Vagina (tissue), 2 donors: ENCODE measurements at places on chromosomes 1 and 21. TPM values are rescaled to one million over a fixed set of nuclear protein-coding genes. Genes with fewer than 3 reads are reported as not detected.

GRCh38 chr1:81233591-81233990 is 567.1 kb upstream of the ADGRL2 start:
- no peak overlapping the region for H3K4me3 ChIP-seq
- no peaks in the 10 kb centered on the region for H3K27me3 ChIP-seq
- H3K36me3 ChIP-seq = no peaks in the 10 kb centered on the region
- no peak overlapping the region for H3K27ac ChIP-seq
- DNase-seq = no peak
- peaks cover 14% of the 10 kb centered on the region for H3K4me1 ChIP-seq

GRCh38 chr1:18200136-18200717 is 92.6 kb downstream of the IGSF21 start:
- H3K36me3 ChIP-seq = no peaks in the 10 kb centered on the region
- no peak for DNase-seq
- H3K27me3 ChIP-seq = no peaks in the 10 kb centered on the region
- no peak overlapping the region for H3K27ac ChIP-seq
- H3K4me3 ChIP-seq = no peak overlapping the region

- H3K4me1 ChIP-seq = no peaks in the 10 kb centered on the region
- H3K27me3 ChIP-seq = no peaks in the 10 kb centered on the region
- no peak overlapping the region for H3K4me3 ChIP-seq
- H3K27ac ChIP-seq = no peak overlapping the region
- no peaks in the 10 kb centered on the region for H3K36me3 ChIP-seq
- no peak for DNase-seq
Measured at GRCh38 chr1:157496121-157496526, 56.2 kb downstream of the FCRL5 start.

GRCh38 chr1:178282949-178283367 is 189.1 kb downstream of the RASAL2 start:
- H3K4me3 ChIP-seq = no peak overlapping the region
- no peaks in the 10 kb centered on the region for H3K4me1 ChIP-seq
- H3K36me3 ChIP-seq = no peaks in the 10 kb centered on the region
- no peaks in the 10 kb centered on the region for H3K27me3 ChIP-seq

DNA sequence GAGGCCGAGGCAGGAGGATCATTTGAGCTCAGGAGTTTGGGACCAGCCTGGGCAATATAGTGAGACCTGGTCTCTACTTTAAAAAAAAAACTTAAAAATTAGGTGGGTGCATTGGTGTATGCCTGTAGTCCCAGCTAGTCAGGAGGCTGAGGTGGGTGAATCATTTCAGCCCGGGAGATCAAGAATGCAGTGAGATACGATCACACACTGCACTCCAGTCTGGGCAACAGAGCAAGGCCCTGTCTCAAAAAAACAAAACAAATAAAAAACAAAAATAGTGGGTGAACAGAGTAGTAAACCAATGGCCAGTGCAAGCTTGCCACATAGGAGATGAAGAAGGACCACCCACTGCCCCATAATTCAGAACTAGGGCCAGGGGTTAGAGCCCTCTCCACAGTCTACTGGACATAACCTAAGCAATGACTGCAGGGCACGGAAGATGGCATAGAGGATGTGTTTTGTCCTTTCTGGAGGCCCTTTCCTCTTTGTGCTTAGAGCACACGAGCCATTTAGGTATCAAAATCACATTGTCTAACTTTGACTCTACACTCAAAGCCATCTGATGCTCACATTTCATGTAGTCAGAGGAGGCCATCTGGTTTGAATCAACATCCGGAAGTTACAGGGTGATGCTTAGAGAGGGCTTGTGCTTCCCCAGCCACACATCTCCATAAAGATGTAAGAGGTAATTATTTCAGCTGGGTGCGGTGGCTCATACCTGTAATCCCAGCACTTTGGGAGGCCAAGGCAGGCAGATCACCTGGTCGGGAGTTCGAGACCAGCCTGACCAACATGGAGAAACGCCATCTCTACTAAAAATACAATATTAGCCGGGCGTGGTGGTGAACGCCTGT is 12.6 kb downstream of the CD2 start:
- H3K27ac ChIP-seq = no peak overlapping the region
- DNase-seq = no peak
- no peak overlapping the region for H3K4me3 ChIP-seq
- peaks cover 22% of the 10 kb centered on the region for H3K4me1 ChIP-seq

GRCh38 chr1:175200678-175201521 is 8.3 kb upstream of the KIAA0040 start:
- no peaks in the 10 kb centered on the region for H3K27me3 ChIP-seq
- no peak overlapping the region for H3K4me3 ChIP-seq
- peaks cover 33% of the 10 kb centered on the region for H3K4me1 ChIP-seq
- H3K36me3 ChIP-seq = no peaks in the 10 kb centered on the region
- no peak for DNase-seq

GRCh38 chr21:29304597-29304996 is 5.9 kb downstream of the BACH1 start:
- no peak overlapping the region for H3K27ac ChIP-seq
- H3K4me3 ChIP-seq = no peak overlapping the region
- no peak for DNase-seq

GRCh38 chr1:241163363-241163762 is 193.6 kb downstream of the RGS7 start:
- H3K4me3 ChIP-seq = no peak overlapping the region
- no peaks in the 10 kb centered on the region for H3K4me1 ChIP-seq
- H3K27ac ChIP-seq = no peak overlapping the region
- no peaks in the 10 kb centered on the region for H3K27me3 ChIP-seq

DNA sequence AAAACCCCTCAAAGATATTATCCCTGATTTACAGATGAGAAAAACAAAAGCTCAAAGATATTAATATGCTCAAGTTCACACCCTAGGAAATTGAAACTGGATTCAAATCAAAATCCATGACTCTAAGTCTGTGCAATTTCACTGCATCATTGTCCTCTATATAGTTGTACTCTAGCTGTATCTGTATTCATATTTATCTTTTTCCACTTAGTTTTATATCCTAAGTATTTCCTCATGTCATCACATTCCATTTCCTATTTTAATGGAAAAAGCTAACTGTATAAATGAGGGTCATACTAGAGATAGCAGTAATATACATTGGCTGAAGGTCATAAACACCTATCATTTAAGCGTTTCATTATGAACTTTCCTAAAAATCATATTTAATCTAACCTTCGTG is 42.2 kb upstream of the RALGPS2 start:
- DNase-seq = no peak
- no peak overlapping the region for H3K27ac ChIP-seq
- H3K4me1 ChIP-seq = no peaks in the 10 kb centered on the region
- H3K4me3 ChIP-seq = no peak overlapping the region
- no peaks in the 10 kb centered on the region for H3K36me3 ChIP-seq

DNA sequence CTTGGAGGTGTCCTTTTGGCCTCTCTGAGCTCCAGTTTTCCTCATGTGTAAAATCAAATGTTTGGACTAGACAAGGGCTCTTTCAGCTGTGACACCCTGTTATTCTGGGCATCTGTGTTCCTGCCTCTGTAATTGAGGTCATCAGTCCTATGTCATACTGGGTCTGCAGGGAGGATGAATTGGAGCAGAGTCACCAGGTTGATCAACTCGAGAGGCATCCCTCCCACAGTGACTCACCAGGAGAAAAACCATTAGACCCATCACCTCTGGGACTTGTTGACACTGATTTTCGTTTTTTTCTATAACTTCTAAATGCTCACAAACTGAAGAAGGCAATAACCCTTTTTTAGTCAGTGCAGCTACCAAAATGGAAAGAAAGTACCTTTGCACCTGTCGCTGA is 82.2 kb downstream of the ST6GALNAC5 start:
- no peaks in the 10 kb centered on the region for H3K27me3 ChIP-seq
- no peaks in the 10 kb centered on the region for H3K36me3 ChIP-seq
- no peak overlapping the region for H3K4me3 ChIP-seq

DNA sequence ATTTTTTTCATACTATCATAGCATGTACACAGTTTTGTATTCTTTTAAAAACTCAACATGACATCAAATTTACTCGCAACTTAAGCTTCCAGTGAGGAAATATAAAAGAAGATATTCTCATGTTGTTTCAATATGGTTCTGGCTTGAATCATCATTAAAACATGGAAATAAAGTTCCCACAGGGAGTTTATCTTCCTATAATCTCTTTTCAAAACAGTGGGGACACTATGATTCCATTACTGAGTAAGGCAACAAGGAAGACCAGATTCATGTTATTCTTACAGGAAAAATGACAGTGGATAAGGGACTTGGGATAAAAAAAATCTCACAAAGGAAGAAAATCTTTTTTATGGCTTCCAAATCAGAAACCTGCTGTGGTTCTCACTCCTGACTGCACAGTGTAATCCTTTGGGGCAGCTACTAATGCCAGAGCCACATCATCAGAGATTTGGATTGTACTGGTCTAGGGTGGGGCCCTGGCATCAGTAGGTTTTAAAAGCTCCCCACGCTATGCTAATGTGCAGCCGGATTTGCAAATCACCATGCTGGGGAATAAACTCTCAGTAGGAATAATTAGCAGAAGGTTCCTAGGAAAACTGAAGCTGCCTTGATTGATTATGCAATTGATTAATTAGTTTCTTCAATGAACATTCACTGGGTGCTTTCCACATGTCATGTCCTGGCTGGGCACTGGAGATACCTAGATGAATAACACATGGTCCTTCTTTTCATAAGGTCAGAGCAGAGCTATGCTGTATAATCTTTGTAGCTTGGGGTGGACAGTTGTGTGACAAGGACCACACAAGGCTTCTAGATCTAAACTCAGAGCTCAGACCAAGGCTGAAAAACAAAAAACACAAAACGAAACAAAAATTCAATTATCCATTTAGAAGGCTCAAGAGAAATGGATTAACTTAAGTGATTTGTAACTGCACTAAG is 71.1 kb upstream of the C8B start:
- no peaks in the 10 kb centered on the region for H3K36me3 ChIP-seq
- H3K27me3 ChIP-seq = no peaks in the 10 kb centered on the region
- no peak overlapping the region for H3K27ac ChIP-seq
- H3K4me3 ChIP-seq = no peak overlapping the region

DNA sequence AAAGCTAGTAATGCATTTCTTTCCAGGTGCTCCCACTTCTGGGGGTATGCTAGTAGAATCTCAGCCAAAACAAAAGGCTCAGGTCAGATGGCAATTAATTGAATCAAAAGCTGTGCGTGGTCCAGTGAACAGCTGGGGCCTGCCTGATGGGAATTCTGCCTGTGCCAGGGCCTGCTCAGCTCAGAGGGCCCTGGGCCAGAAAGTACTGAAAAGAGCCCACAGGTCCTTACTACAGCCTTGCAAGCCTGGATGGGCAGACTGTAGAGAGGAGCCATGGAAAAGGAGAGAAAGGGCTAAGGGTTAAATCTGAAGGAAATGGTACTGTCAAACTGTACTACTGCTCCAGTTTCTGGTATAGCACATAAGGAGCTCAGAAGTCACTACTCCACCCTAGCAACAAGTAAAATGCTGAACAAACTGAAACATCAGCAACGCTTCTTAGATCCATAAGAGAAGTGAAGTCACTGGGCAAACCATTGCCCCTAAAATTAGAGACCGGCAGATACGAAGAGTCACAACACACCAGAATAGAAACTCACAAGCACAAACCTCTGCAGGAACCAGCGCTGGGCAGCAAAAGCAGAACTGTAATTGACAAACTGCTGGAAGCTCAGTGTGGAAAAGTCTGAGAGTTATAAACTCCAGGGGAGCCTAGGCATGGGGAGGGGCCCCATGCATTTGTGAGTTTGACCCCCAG is 121.1 kb upstream of the SYT6 start:
- DNase-seq = no peak
- no peaks in the 10 kb centered on the region for H3K4me1 ChIP-seq
- H3K4me3 ChIP-seq = no peak overlapping the region

- DNase-seq = no peak
- H3K4me1 ChIP-seq = peaks cover 6% of the 10 kb centered on the region
- H3K4me3 ChIP-seq = no peak overlapping the region
- no peaks in the 10 kb centered on the region for H3K27me3 ChIP-seq
- no peak overlapping the region for H3K27ac ChIP-seq
Measured at GRCh38 chr1:28877132-28877781, 37.1 kb upstream of the EPB41 start.

- no peaks in the 10 kb centered on the region for H3K27me3 ChIP-seq
- no peaks in the 10 kb centered on the region for H3K4me1 ChIP-seq
- no peaks in the 10 kb centered on the region for H3K36me3 ChIP-seq
- no peak overlapping the region for H3K4me3 ChIP-seq
Measured at GRCh38 chr1:211683396-211684297, 8.2 kb upstream of the NEK2 start.

DNA sequence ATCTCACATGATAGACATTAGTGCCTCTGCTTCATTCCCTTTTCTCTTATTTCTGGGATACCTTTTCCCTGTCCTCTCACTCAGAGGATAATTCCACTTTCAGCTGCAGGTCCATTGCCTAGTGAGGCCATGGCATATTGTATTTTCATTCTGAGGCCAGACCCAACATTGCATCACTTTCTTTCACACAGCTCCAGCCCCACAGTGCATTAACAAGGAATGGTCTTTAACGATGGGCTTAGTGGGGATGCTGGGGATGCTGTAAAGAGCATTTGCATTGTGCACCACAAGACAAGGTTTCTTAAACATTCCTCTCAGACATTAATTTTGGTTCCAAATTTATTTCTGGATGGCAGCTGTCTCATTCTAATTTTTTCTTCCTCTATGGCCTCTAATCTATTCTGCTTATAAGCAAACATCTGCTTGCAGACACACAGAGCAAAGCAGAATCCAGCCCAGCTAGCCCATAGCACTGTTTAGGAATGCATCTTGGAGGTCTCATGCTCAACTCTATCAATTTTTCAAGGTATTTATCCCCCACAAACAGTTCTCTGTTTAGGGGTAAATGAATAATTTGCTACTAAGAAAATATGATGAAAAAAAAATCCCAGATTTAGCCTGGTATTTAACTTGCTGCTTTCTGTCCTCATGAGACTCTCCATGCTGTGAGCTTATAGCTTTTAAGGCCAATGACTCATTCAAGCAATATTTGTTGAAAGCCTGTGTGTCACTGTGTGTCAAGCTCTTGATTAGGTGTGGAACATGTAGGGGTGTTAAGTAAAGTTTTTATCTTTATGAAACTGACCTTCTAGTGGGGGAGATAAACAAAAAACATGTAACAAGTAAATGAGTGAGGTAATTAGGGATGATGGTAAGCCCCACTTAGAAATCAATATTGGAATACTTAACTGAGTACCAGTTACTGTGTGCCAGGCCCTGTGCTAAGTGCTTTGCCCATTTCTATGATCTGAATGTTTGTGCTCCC is 44.5 kb upstream of the CCDC190 start:
- no peaks in the 10 kb centered on the region for H3K36me3 ChIP-seq
- H3K4me1 ChIP-seq = no peaks in the 10 kb centered on the region
- H3K27ac ChIP-seq = no peak overlapping the region
- no peak overlapping the region for H3K4me3 ChIP-seq
- no peak for DNase-seq

GRCh38 chr1:60822252-60822651 is 260.1 kb upstream of the NFIA start:
- H3K4me1 ChIP-seq = no peaks in the 10 kb centered on the region
- no peaks in the 10 kb centered on the region for H3K27me3 ChIP-seq
- H3K4me3 ChIP-seq = no peak overlapping the region

The ITSN1 gene
- 46.9 TPM for total RNA-seq

The GBP2 gene
- 59.4 TPM for total RNA-seq

The OR2T11 gene
- not detected for total RNA-seq

The MAP10 gene
- 2.2 TPM for total RNA-seq

The KRTAP12-2 gene
- total RNA-seq = not detected

The KIFAP3 gene
- total RNA-seq = 30.0 TPM

The AHCYL1 gene
- 75.6 TPM for total RNA-seq

The PLPPR4 gene
- 1.5 TPM for total RNA-seq

The PTGFR gene
- total RNA-seq = 4.4 TPM

The C1orf210 gene
- total RNA-seq = 2.2 TPM
